Heart left ventricle (tissue), 16 donors: ENCODE measurements at places on chromosomes 7 and 10.
A peak's percentile ranks its signal among the peaks of the same experiment; 100 is the strongest.

DNA sequence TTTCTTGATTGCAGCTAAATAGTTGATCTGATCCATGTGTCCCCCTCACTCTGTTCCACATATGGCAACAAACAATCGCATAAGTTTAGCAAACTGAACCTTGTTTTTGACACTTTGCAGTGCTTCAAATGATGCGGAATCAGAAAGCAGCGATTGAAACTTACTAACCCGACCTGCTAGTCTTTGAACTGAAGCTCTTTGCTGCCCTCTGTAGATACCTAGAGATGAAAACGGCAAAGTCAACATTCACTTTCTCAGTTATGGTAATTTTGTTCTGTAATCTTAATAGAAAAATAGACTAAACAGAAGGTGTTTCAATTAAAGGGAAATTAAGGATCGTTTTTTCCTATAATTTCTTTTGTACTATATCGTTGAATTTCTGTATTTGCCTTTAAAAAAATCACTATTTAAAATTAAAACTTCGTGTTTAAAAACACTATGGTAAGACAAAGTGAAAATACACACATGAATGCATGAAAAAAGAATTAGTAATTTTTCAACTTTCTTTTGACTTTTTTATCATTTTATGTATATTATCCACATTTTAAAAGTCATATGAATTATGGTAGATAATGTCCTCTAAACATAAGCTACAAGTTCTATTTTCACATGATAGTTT, 276.5 kb downstream of the MAGI2 start:
- H3K4me3 ChIP-seq = no peak overlapping the region
- no peaks in the 10 kb centered on the region for H3K36me3 ChIP-seq
- DNase-seq = no peak
- H3K4me1 ChIP-seq = no peaks in the 10 kb centered on the region
- no peaks in the 10 kb centered on the region for H3K27me3 ChIP-seq

- H3K27ac ChIP-seq = no peak overlapping the region
- H3K36me3 ChIP-seq = no peaks in the 10 kb centered on the region
- H3K4me3 ChIP-seq = no peak overlapping the region
- no peaks in the 10 kb centered on the region for H3K4me1 ChIP-seq
- no peak for DNase-seq
- H3K27me3 ChIP-seq = no peaks in the 10 kb centered on the region
These were observed 321.6 kb upstream of the LRRTM3 start for GRCh38 chr10:66604195-66604594.

- peak overlapping the region; percentile 27 for H3K4me3 ChIP-seq
- H3K27me3 ChIP-seq = no peaks in the 10 kb centered on the region
- no peak for DNase-seq
- H3K36me3 ChIP-seq = no peaks in the 10 kb centered on the region
- peak overlapping the region; percentile 75 for H3K27ac ChIP-seq
These were observed 733.9 kb upstream of the PHF14 start for GRCh38 chr7:10239695-10240345.

GRCh38 chr7:82443547-82444219, at the start of gene CACNA2D1:
Gene CACNA2D1, minus strand, starts transcription at chr7:82443777.
- DNase-seq = peak; percentile 89
- H3K27me3 ChIP-seq = no peaks in the 10 kb centered on the region
- peaks cover 18% of the 10 kb centered on the region for H3K4me1 ChIP-seq
- no peaks in the 10 kb centered on the region for H3K36me3 ChIP-seq

DNA sequence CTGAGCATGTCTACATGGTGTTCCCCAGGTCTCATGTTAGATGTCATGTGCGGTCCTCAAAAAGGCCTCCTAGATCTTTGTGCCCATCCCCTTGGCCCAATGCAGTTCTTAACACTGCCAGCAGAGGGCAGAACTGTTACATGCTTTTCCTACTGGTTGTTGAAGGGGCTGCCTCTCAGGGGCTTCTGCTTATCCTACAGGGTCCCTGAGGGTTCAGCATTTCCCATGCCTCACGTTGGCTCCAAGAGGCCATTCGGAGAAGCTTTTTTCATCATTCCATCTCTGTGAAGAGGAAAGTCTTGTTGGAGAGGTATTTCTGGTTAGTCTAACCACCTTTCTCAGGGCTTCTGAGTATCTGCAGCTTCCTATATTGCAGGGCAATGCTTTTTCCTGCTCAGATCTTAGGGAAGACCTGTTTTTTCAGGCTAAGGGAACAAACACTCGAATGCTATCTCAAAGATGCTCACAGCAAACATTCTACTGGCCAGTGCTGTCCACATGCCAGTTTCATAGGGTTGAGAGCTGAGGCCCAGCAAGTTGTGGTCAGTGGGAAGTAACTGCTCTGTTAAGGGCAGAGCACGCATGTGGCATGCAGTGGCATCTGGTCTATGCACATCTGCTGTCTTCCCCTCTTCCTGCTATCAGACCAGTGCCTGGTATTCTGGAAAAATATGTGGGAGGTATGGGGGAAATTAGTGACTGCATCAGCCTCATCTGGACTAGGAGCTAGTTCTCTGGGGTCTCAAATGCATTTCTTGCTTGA, 31.5 kb downstream of the MBL2 start:
- H3K27ac ChIP-seq = no peak overlapping the region
- H3K4me3 ChIP-seq = no peak overlapping the region
- no peak for DNase-seq
- H3K36me3 ChIP-seq = no peaks in the 10 kb centered on the region
- H3K4me1 ChIP-seq = no peaks in the 10 kb centered on the region
- H3K27me3 ChIP-seq = no peaks in the 10 kb centered on the region

GRCh38 chr7:149854611-149855360, 16.6 kb downstream of the ZNF862 start:
- peak overlapping the region; percentile 28 for H3K27ac ChIP-seq
- peak; percentile 78 for DNase-seq
- H3K27me3 ChIP-seq = no peaks in the 10 kb centered on the region
- peaks cover 7% of the 10 kb centered on the region for H3K4me1 ChIP-seq

DNA sequence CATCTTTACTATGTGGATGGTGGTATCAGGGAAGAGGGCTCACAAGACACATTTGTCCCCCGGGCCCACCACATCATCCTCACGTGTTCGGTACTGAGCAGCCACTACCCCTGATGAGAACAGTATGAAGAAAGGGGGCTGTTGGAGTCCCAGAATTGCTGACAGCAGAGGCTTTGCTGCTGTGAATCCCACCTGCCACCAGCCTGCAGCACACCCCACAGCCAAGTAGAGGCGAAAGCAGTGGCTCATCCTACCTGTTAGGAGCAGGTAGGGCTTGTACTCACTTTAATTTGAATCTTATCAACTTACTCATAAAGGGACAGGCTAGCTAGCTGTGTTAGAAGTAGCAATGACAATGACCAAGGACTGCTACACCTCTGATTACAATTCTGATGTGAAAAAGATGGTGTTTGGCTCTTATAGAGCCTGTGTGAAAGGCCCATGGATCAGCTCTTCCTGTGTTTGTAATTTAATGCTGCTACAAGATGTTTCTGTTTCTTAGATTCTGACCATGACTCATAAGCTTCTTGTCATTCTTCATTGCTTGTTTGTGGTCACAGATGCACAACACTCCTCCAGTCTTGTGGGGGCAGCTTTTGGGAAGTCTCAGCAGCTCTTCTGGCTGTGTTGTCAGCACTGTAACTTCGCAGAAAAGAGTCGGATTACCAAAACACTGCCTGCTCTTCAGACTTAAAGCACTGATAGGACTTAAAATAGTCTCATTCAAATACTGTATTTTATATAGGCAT, 9.1 kb upstream of the CSGALNACT2 start:
- H3K36me3 ChIP-seq = no peaks in the 10 kb centered on the region
- H3K4me3 ChIP-seq = no peak overlapping the region
- no peak for DNase-seq
- no peak overlapping the region for H3K27ac ChIP-seq
- H3K27me3 ChIP-seq = no peaks in the 10 kb centered on the region
- H3K4me1 ChIP-seq = no peaks in the 10 kb centered on the region

DNA sequence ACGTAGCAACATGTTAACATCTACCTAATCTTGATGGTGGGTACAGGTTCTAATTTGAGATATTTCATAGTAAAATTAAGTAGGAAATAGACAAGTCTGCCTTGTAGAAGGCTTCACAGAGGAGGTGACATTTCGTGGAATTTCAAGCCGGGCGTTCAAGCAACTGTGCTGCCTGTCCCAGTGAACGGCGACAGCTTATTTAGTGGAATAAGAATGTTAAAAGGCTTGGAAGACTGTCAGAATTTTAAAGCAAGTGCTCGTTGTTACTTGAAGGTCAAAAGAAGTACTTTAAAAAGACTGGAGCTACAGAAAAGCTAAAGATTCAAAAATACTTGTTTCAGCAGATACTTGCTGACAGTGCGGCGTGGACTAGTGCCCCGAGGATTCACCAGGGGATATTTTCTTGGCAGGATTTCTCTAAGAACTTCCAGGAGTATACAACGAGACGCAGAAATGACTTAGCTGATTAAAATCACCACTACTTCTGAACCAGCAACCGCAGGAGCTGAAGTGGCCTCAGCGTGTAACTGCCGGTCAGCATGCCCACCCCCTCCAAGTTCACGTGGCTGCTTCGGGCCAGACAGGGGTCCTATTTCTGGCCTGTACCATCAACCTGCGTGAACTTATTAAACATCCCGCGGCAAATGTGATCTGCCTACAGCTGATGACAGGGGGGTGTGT, 46.5 kb downstream of the CTBP2 start:
- no peak overlapping the region for H3K4me3 ChIP-seq
- H3K27ac ChIP-seq = no peak overlapping the region
- H3K36me3 ChIP-seq = peaks cover 14% of the 10 kb centered on the region
- no peak for DNase-seq
- peaks cover 61% of the 10 kb centered on the region for H3K4me1 ChIP-seq

DNA sequence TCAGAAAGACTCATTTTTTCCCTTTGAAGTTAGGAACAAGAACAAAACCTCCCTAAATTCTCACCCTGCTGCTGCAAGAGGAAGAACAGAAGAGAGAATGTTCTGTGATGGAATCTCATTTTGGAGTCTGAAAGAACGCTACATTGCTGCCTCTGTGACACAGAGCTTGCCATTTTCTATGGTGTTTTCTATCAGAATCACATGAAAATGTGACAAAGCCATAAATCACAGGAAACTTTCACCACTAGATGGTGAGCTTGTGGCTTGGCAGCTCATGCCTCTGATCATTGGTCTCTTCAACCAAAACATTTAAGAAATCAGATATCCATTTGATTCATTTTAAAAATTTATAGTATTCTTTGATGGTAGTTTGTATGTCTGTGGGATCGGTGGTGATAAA, 82.9 kb downstream of the CADPS2 start:
- no peaks in the 10 kb centered on the region for H3K36me3 ChIP-seq
- H3K27ac ChIP-seq = peak overlapping the region; percentile 76
- no peak overlapping the region for H3K4me3 ChIP-seq

- no peaks in the 10 kb centered on the region for H3K27me3 ChIP-seq
- no peak overlapping the region for H3K4me3 ChIP-seq
- no peaks in the 10 kb centered on the region for H3K36me3 ChIP-seq
These were observed 59.3 kb downstream of the CDCA7L start for GRCh38 chr7:21886396-21886795.

GRCh38 chr10:80509403-80510161, 28.1 kb upstream of the SH2D4B start:
- H3K27me3 ChIP-seq = no peaks in the 10 kb centered on the region
- peak overlapping the region; percentile 80 for H3K27ac ChIP-seq
- H3K4me1 ChIP-seq = peaks cover 39% of the 10 kb centered on the region
- no peak overlapping the region for H3K4me3 ChIP-seq

GRCh38 chr7:129123510-129123857, 21.0 kb upstream of the TSPAN33 start:
- H3K27ac ChIP-seq = no peak overlapping the region
- no peak for DNase-seq
- no peak overlapping the region for H3K4me3 ChIP-seq
- no peaks in the 10 kb centered on the region for H3K27me3 ChIP-seq
- no peaks in the 10 kb centered on the region for H3K4me1 ChIP-seq

DNA sequence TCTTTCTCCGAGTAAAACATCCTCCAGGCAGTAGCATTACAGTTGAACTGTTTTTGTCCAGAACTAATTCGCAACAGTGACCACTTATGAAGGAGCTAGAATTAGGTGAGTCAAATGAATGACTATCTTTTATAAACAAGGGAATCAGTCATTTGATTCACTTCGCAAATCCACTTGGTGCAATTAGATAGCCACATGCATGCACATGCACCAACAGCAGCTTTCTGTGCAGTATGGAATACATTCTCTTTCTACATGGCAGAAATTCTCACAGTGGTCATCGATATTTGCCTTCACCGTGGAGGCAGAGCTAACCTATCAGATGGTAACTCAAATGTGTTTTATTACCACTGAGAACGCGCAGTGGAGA, 118.8 kb downstream of the CDK6 start:
- H3K27ac ChIP-seq = peak overlapping the region; percentile 90
- H3K36me3 ChIP-seq = no peaks in the 10 kb centered on the region
- DNase-seq = no peak
- H3K4me1 ChIP-seq = peaks cover 10% of the 10 kb centered on the region

- no peaks in the 10 kb centered on the region for H3K36me3 ChIP-seq
- DNase-seq = no peak
- H3K27me3 ChIP-seq = no peaks in the 10 kb centered on the region
These were observed 70.1 kb upstream of the CABCOCO1 start for GRCh38 chr10:61592581-61592980.

GRCh38 chr10:66277481-66277880, 648.4 kb upstream of the LRRTM3 start:
- no peak for DNase-seq
- no peak overlapping the region for H3K4me3 ChIP-seq
- no peaks in the 10 kb centered on the region for H3K36me3 ChIP-seq
- no peaks in the 10 kb centered on the region for H3K4me1 ChIP-seq

DNA sequence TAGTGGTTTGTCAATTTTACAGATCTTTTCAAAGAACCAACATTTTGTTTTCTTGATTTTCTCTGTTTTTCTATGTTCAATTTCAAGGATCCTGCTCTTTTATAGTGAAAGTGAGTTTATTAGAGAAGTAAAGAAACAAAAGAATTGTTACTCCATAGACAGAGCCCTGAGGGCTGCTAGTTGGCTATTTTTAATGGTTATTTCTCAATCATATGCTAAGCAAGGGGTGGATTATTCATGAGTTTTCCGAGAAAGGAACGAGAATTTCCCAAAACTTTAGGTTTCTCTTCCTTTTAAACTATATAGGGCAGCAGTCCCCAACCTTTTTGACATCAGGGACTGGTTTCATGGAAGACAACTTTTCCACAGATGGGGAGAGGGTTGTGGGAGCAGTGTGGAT, 165.0 kb downstream of the CCSER2 start:
- DNase-seq = no peak
- no peak overlapping the region for H3K27ac ChIP-seq
- H3K4me3 ChIP-seq = no peak overlapping the region
- H3K36me3 ChIP-seq = no peaks in the 10 kb centered on the region
- H3K27me3 ChIP-seq = no peaks in the 10 kb centered on the region

GRCh38 chr7:7596176-7596575, 29.5 kb downstream of the MIOS start:
- H3K4me3 ChIP-seq = no peak overlapping the region
- H3K4me1 ChIP-seq = no peaks in the 10 kb centered on the region
- H3K27me3 ChIP-seq = no peaks in the 10 kb centered on the region
- DNase-seq = no peak
- no peak overlapping the region for H3K27ac ChIP-seq

DNA sequence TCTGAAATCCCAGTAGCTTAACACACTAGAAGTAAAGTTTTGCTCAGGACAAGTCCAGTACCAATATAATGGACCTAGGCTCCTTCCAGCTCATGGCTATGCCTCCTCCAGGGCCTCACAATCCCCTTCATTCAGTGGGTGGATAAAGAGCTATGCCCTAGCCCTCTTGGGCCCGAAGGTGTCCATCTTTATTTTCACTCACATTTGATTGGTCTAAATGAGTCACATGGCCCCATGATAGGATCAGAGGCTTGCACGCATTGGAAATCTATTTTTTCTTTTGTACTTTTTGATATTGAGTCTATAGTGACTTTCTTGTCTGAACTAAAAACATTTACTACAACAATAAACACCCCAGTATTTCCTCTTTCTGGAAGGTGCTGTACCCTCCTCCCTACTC, 202.6 kb upstream of the CTBP2 start:
- H3K36me3 ChIP-seq = no peaks in the 10 kb centered on the region
- no peak overlapping the region for H3K4me3 ChIP-seq
- DNase-seq = no peak
- peaks cover 3% of the 10 kb centered on the region for H3K27me3 ChIP-seq
- H3K27ac ChIP-seq = no peak overlapping the region
- H3K4me1 ChIP-seq = no peaks in the 10 kb centered on the region
